Activated T-cell treated with anti-CD3 and anti-CD28 coated beads, Interleukin-2, amount 50 U/mL, for 1 hour (primary cell): ENCODE measurements at places on chromosomes 6 and 20.

DNA sequence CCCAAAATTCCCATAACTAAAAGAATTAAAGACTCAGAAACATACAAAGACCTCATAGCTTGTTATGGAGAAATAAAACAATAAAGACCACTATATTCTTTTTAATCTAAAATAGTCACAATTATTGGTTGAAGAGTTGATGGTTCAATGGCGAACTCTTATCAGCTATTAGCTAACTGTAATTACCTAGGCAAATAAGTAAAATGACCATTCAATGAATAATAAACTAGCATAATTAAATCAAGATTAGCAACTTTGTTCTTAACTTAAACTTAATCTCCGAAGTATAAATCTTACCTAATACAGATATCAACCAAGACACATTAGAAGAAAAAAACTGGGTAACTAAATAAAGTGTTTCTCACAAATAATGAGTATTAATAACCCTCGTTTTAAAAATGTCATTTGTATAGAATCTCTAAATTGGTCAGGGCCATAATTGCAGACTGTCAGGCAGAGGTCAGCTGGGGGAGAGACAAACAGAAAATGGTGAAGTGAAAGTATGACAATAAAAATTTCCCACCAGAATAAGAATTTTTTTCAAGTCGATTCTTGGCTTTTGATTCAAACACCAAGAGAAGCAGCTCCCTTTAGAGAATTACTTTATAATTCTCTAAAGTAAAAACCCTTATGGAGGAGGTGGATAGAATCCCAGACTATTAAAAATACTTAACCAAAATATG is 1.7 kb downstream of the FKBP5 start:
- no peak for DNase-seq

- peak; percentile 8 for DNase-seq
Observed at GRCh38 chr20:33656010-33656782, 5.9 kb upstream of the C20orf144 start.

DNA sequence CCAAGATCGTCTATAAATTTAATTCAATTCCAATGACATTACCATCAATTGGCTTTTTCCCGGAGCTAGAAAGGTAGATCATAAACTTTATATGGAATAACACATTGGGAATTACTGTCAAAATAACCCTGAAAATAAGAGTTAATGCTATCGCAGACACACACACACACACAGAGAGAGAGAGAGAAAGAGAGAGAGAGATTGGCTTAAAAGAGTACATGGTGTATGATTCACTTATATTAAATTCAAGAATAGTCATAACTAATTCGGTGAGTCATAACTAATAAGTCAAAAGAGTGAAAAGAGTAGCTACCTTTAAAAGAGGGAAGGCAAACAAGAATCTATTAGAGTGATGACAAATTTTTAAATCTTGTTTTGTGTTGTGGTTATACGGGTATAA is 425.5 kb downstream of the TBC1D32 start:
- DNase-seq: no peak

- DNase-seq: no peak
Observed at GRCh38 chr20:58657262-58657661, 6.2 kb downstream of the STX16 start.

DNA sequence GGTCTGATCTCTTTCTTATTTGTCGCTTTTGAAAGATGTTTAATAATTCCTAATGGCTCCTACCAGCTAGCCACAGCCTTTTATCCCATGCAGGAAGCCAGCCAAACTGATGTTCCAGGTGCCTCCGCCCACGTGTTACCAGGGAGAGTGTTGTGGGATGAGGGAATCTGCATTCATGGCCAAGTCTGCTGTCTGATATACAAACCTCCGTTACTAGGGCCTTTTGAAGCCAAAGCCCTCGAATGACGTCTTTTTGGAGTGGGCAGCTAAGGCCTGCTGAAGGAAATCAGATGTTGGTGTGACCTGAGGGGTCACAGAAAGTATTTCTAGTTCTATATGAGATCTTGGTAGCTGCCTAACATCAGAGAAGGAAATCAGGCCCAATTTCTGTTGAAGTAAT is 21.3 kb downstream of the STK35 start:
- no peak for DNase-seq

DNA sequence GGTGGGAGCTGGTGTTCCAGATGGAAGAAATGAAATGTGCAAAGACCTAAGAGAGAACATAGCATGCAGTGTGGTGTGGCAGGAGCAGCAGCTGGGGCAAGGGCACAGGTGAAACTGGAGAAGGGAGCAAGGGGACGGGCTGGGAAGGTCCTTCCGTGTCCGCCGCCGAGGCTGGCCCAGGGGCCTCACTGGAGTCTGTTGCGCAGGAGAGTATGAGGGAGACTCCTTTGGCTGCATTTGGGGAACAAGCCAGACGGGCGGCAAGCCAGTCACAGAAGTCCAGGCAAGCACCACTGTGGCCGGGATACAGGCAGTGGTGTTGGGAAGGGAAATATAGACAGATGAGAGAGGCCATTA is 77.7 kb downstream of the GJA10 start:
- no peak for DNase-seq

GRCh38 chr6:137520520-137520919 is 26.3 kb upstream of the OLIG3 start:
- no peak for DNase-seq

DNA sequence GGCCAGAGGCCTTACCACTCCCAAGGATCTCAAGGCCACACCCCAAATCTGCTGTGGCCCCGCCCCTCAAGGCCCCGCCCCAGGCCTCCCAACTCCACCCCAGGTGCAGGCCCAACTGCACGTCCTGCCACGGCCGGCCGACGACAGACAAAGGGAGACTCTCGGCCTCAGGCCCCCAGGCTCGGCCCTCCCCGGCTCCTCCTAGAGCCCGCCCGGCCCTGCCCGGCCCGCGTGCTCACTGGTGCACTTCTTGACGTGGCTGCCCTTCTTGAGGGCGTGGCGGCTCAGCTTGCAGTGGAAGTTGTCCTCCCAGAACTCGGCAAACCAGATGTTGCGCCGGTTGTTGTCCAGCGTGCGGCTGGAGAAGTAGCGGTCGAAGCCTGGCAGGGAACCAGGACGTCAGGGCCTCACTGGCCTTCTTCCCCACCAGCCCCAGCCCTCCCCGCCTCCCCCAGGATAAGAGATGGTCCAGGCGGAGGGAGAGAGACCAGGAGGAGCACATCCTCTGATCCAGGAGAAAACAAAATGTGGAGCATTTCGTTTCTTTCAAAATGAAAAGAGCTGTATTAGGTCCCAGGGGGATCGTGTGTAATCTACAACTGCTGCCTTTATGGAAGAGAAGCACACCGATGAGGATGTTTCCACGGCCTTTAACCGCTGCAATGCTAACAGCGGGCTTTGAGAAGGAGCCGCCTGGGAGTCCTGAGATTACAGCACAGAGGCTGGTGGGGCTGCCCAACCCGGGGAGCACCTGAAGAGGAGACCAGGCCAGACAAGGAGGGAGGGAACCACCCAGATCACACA is 89.4 kb downstream of the GRM4 start:
- no peak for DNase-seq

DNA sequence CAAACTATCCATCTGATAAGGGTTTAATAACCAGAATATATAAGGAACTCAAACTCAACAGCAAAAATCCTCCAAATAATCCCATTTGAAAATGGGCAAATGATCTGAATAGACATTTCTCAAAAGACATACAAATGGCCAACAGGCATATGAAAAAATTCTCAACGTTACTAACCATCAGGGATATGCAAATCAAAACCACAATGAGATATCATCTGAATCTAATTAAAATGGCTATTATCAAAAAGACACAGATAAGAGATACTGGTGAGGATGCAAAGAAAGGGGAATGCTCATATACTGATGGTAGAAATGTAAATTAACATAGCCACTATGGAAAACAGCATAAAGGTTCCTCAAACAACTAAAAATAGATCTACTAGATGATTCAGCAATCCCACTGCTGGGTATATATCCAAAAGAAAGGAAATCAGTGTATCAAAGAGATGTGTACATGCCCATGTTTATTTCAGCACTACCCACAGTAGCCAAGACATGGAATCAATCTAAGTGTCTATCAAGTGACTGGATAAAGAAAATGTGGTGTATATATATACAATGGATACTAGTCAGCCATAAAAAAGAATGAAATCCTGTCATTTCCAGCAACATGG is 6.1 kb upstream of the BRD2 start:
- DNase-seq: no peak

- no peak for DNase-seq
Observed at GRCh38 chr6:90780778-90781177, 193.9 kb upstream of the MAP3K7 start.
